ENCODE measurements at places on chromosomes 16 and 17.

DNA sequence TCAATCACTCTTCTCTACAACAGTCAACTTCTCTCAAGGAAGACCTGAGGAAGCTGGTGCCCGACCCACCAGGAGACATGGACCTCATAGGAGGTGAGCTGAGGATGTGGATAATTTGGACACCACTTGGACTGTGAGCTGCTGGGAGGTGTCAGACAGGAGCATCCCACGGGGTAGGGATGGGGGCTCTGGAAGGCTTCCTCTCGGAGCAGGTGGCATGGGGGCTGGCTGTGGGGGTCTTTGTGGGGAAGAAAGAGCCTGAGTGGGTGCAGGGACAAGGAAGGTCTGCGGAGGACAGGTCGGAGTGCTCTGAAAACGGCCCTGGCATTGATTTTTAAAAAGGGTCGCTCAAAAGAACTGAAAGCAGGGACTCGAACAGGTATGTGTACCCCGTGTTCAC, 64.0 kb downstream of the TBC1D16 start:
- H3K36me3 ChIP-seq = peaks cover 8% of the 10 kb centered on the region
- no peak for DNase-seq
- no peak overlapping the region for H3K4me3 ChIP-seq
- peaks cover 21% of the 10 kb centered on the region for H3K4me1 ChIP-seq
- peak overlapping the region; percentile 15 for H3K27ac ChIP-seq

DNA sequence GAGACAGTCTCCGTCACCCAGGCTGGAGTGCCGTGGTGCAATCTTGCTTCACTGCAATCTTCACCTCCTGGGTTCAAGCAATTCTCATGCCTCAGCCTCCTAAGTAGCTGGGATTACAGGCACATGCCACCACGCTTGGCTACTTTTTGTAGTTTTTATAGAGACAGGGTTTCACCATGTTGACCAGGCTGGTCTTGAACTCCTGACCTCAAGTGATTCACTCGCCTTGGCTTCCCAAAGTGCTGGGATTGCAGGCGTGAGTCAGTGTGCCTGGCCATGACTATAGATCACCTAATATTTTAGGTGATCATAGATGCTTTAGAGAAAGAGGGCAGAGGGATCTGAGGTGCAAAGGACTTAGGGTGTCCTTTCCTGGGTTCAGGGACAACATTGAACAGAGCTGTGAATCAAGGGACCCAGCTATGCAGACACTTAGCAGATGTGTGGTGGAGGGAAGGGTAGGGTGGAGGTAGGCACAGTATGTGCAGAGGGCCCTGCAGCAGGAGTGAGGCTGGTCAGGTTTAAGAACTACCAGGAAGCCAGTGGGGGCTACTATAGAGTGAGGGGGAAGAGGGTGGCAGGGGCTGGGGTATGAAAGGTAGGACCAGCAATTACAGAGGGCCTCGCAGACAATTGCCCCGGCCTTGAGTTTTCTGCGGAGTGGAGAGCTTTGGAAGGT, 116.5 kb downstream of the CMIP start:
- peaks cover 13% of the 10 kb centered on the region for H3K4me1 ChIP-seq
- no peaks in the 10 kb centered on the region for H3K36me3 ChIP-seq
- no peaks in the 10 kb centered on the region for H3K27me3 ChIP-seq

- no peaks in the 10 kb centered on the region for H3K36me3 ChIP-seq
- no peak overlapping the region for H3K27ac ChIP-seq
- peaks cover 27% of the 10 kb centered on the region for H3K4me1 ChIP-seq
- no peaks in the 10 kb centered on the region for H3K27me3 ChIP-seq
Measured at GRCh38 chr17:47889734-47890529, 6.1 kb upstream of the SP2 start.

- H3K27me3 ChIP-seq = no peaks in the 10 kb centered on the region
- peaks cover 4% of the 10 kb centered on the region for H3K36me3 ChIP-seq
- peak; percentile 79 for DNase-seq
- peaks cover 15% of the 10 kb centered on the region for H3K4me1 ChIP-seq
Measured at GRCh38 chr17:51435641-51436091, 175.3 kb downstream of the UTP18 start.

DNA sequence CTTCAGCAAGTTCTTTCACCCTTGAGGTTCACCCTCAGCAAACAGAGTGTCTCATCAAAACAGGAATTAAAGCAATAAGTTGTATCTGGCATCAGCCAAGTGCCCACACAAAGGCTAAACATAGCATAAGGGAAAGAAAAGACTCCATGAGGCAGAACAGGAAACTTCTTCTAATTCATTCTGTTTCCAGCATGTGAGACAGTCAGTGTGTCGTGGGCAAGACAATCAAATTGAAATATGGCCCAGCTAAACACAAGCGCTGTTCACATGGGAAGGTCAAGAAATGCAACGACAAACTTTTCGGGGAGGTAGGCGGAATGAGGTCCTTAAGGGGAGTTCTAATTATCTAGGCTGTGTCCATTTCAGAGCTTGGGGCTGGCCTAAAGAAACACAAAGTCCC, 393.4 kb downstream of the HAPSTR1 start:
- H3K4me1 ChIP-seq = no peaks in the 10 kb centered on the region
- no peaks in the 10 kb centered on the region for H3K36me3 ChIP-seq
- no peak for DNase-seq
- no peak overlapping the region for H3K27ac ChIP-seq

DNA sequence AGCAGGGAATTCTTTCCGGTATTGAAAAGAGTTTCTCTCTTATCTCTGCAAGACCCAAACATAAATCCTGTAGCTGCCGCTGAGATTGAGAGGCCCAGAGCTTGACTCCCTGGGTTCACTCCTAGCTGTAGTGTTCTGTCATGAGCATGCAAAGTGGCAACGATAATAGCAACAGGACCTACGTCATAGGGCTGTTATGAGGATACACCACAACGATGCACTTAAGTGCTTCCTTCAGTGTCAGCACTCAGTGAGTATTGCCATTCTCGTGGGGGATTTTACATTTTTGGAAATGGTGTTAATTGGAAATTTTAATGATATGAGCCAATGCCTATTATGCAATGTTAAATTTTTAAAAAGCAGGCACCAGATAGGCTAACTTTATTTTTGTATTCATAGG, 199.8 kb downstream of the CYLD start:
- no peak overlapping the region for H3K4me3 ChIP-seq
- no peak for DNase-seq
- no peak overlapping the region for H3K27ac ChIP-seq
- H3K27me3 ChIP-seq = no peaks in the 10 kb centered on the region
- peaks cover 3% of the 10 kb centered on the region for H3K4me1 ChIP-seq
- no peaks in the 10 kb centered on the region for H3K36me3 ChIP-seq
